MG63 (cell line): ENCODE measurements at places on chromosomes 5 and 9. TPM values are rescaled to one million over a fixed set of nuclear protein-coding genes. Genes with fewer than 3 reads are reported as not detected.

Gene ZNF608
- total RNA-seq: 4.7 and 7.5 TPM in 2 replicates

Gene STC2
- 65.2 and 103 TPM in 2 replicates for total RNA-seq

Gene GABRP
- not detected in 2 replicates for total RNA-seq

DNA sequence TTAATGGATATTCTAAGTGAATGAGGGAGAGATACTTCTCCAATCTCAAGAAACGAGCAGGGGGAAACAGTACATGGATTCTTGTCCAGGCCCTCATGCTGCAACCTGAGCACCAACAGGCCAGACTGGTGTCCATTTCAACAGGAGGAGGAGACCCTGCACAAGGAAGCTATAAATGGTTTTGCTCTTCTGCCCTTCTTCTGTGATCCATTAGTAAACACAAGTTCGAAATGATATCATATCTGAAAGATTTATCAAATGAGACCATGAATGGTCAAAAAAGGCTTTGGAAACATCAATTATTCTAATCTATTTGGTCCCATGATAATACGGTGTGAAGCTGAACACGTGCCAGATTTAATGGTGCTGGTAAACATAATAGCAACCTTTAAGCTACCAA lies 109.8 kb downstream of the NR6A1 start:
- no peak for DNase-seq

DNA sequence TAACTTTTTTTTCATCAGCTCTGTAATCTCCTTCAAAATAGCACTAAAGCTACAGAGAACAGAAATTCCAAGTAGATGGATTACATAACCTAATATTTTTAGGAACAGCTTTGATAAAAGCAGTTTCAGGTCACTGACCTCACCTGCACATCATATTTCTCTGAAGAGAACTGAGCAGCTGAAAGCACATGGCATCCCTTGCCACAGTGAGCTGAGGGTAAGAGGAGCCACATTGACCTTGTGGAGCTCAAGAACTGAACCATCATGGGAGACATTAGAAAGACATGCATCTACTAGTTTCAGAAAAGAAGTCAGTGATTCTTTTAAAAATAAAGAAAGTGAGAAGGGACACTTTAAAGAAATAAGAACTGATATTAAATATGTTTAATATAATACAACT lies 222.7 kb downstream of the CFAP90 start:
- DNase-seq: no peak

- DNase-seq: no peak
These were observed 5.3 kb upstream of the RXRA start for GRCh38 chr9:134320868-134321471.

GRCh38 chr9:79705704-79706103 lies 133.9 kb downstream of the TLE4 start:
- DNase-seq: no peak

DNA sequence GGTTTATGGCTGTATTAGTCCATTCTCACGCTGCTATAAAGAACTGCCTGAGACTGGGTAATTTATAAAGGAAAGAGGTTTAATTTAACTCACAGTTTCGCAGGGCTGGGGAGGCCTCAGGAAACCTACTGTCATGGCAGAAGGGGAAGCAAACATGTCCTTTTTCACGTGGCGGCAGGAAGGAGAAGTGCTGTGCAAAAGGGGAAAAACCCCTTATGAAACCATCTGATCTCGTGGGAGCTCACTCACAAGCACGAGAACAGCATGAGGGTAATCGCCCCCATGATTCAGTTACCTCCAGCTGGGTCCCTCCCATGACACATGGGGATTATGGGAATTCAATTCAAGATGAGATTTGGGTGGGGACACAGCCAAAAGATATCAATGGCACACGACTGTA lies 13.9 kb downstream of the LRRC70 start:
- DNase-seq: no peak

DNA sequence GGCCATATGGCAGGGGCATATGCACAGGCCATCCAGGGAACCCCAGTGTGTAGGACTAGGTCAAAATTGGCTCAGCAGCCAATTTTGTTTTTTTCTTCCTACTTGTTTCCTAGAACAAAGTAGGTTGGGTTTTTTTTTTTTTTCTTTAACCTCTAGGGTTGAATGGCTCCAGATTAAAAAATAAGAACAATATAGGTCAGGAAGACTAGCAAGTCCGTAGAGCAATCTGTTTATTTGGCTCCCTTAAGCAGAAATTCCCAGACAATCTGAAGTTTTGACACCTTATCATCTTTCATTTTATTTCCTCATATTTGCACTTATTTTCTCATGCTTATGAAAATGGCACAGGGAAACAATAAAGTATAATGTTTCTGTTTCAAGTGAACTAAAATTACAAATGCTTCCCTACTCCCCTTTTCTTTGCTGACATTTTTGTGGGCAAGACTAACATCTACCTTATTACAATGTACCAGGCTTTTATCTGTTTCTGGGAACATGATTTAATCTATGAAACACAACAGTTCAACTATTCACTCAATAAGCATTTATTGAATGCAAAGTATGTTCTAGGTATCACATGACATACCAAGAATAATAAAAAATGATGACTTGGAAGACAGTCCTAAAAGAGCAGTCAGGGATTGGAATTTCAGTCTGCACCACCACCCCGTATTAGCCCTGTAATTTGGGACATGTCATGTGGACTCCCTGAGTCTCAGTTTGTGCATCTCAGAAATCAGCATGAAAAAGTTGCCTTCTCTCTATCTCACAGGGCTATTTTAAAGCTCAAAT lies 30.5 kb downstream of the TLR4 start:
- DNase-seq: no peak
